Smooth muscle cell of the pulmonary artery (primary cell): ENCODE measurements at places on chromosomes 16 and 17. TPM values are rescaled to one million over a fixed set of nuclear protein-coding genes. Genes with fewer than 3 reads are reported as not detected.

Gene AIPL1
- total RNA-seq, result not detected in 2 replicates

Gene KRT13
- total RNA-seq, result not detected in 2 replicates

Gene CA4
- total RNA-seq, result not detected in 2 replicates

Gene KRTAP4-3
- not detected in 2 replicates for total RNA-seq

Gene SLX1A
- total RNA-seq, result 15.0 and 25.2 TPM in 2 replicates

Gene SLC2A4
- total RNA-seq, result 0.10 and 0.13 TPM in 2 replicates

Gene EVPL
- total RNA-seq, result under 0.01 and 0.10 TPM in 2 replicates

Gene KIF2B
- total RNA-seq, result not detected in 2 replicates

Gene CSH2
- not detected in 2 replicates for total RNA-seq

Gene ALDH3A1
- 1.8 and 11.5 TPM in 2 replicates for total RNA-seq

Gene IGF2BP1
- 3.4 and 4.3 TPM in 2 replicates for total RNA-seq

Gene CLEC10A
- not detected in 2 replicates for total RNA-seq

Gene KCNG4
- total RNA-seq, result not detected in 2 replicates

Gene LYRM9
- 3.1 and 3.3 TPM in 2 replicates for total RNA-seq

Gene AURKB
- total RNA-seq, result 2.8 and 5.5 TPM in 2 replicates

Gene FOXO3B
- 4.5 and 7.0 TPM in 2 replicates for total RNA-seq

Gene IL17C
- total RNA-seq, result not detected in 2 replicates

Gene LPO
- 0.07 TPM in 1 of 2 replicates, not detected in the other for total RNA-seq

Gene NARF
- 32.8 and 42.6 TPM in 2 replicates for total RNA-seq

Gene PRDM7
- total RNA-seq, result not detected in 2 replicates

Gene SGF29
- total RNA-seq, result 5.3 and 11.7 TPM in 2 replicates

Gene NTN1
- total RNA-seq, result 0.26 and 1.3 TPM in 2 replicates

Gene ABCA3
- 13.0 and 16.0 TPM in 2 replicates for total RNA-seq

Gene SYNGR3
- 4.0 and 12.5 TPM in 2 replicates for total RNA-seq

Gene HOXB9
- not detected in 2 replicates for total RNA-seq

Gene KRTAP4-9
- not detected in 2 replicates for total RNA-seq
